ENCODE measurements at places on chromosomes 11 and 22. TPM values are rescaled to one million over a fixed set of nuclear protein-coding genes. Genes with fewer than 3 reads are reported as not detected.
A peak's percentile ranks its signal among the peaks of the same experiment; 100 is the strongest.

DNA sequence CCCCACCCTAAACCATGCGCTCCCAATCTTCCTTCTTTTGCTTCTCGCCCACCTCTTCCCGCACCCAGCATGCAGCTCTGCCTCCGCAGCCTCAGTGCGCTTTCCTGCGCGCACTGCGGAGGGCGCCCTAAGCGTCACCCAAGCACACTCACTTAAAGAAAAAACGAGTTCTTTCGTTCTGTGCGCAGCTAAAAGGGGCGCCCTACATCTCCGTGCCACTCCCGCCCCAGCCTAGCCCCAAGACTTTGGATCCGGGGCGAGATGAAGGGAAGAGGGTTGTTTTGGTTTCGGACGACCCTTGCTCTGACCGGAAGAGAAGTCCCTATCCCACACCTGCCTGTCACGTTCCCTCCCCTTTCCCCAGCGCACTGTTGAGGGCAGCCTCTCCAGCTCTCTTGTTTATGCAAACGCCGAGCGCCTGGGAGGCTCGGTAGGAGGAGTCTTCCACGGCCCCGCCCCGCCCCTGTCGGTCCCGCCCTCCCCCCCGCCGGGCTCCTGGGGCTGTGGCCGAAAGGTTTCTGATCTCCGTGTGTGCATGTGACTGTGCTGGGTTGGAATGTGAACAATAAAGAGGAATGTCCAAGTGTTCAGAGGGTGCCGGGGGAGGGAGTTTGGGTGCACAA is 5.3 kb downstream of the VSIG2 start:
- peak; percentile 65 for DNase-seq

DNA sequence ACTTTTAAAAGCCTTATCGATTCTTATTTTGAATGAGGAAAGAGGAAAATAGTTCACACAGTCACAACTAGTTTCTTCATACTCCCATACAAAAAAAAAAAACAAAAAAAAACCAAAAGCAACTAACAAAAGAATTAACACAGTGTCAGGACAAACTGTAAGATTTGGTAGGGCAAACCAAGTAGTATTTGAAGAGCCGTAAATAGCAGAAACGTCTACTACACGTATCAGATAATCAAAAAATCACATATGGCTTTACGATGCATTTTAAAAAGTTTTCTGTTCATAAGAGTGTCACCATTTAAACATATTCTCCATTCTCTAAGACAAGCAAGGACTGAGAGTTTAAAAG is 2.3 kb downstream of the PICALM start:
- DNase-seq: no peak

GRCh38 chr11:72140661-72141060 is 5.1 kb downstream of the FOLR3 start:
- no peak for DNase-seq

DNA sequence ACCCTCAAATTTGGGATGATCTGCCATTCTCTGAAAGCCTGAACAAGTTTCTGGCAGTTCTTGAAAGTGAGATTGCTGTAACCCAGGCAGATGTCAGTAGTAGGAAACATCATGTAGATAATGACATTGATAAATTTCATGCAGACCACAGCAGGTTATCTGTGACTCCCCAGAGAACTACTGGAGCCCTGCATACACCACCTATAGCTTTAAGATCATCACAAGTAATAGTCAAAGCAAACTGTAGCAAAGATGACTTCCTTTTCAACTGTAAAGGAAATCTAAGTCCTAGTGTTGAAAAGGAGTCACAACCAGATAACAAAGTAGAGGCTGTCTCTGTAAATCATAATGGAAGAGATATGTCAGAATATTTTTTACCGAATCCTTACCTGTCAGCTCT is 31.0 kb downstream of the DDIAS start:
- DNase-seq: no peak

GRCh38 chr11:34006876-34007275 is 44.7 kb upstream of the CAPRIN1 start:
- no peak for DNase-seq

DNA sequence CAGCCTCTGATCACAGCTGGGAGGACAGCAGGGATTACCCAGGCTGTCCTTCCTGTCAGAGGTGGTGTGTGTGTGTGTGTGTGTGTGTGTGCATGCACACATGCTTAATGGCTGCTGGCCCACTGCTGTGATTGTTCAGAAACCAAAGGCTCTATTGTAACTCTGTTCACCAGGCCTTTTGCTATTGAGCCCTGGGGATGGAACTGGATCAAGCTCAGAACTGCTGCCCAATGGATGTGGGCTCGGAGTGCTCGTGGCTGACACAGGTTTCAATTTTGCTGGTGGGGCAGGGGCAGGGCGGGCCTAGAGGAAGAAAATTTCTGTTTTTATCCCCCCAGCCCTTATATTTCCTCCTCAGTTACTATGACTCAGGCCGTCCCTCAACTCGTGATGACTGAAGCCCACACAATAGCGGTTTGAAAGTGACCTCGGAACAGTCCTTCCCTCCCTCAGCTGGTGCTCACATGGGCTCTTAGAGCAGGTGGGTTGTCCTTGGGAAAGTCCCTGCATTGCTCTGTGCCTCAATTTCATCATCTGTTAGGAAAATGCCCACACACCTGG is 359.3 kb downstream of the TENM4 start:
- DNase-seq: no peak

DNA sequence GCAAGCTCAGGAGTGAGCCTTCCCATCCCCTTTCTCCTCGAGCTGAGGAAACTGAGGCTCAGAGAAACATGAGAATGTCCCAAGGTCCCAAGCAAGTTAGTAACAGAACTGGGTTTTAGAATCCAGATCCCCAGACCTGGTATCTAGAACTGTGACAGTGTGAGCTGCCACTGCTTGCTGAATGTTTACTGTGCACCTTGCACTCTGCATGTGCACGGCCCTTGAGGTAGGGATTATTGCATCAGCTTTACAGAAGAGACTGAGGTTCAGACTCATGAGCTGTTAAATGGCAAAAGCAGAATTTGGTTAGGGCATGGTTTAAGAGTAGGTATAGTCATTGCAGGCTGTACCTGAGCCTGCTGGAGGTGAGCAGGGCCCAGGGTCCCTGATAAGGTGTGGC is 3.8 kb upstream of the MPPED1 start:
- no peak for DNase-seq

GRCh38 chr22:29218758-29219408 is 13.2 kb downstream of the EMID1 start:
- DNase-seq: no peak

DNA sequence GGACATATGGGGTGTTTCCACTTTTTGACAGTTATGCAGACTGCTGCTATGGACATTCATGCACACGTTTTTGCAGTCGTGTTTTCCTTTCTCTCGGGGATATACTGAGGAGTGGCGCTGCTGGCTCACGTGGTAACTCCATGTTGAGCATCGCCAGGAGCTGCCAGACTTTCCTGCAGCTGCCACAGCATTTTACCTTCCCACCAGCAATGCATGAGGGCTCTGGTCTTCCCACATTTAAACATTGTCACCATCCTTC is 95.4 kb downstream of the TBC1D22A start:
- DNase-seq: no peak

DNA sequence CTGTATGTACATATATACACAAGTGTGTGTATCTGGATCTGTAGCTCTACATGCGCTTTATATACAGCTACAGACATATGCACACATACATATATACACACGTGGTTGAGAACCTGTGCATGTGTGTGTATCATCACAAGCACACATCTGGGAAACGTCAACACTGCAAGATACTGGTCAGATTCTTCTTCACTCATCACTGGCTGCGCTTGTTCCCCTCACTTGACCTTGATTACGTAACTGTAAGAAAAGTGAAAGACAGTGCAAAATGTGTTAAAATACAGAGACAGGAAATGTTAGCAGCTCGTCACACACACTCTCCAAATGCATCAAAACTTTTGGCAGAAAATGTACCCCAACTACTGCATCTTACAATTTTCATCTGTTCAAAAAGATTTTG is 51.9 kb upstream of the MN1 start:
- DNase-seq: no peak

DNA sequence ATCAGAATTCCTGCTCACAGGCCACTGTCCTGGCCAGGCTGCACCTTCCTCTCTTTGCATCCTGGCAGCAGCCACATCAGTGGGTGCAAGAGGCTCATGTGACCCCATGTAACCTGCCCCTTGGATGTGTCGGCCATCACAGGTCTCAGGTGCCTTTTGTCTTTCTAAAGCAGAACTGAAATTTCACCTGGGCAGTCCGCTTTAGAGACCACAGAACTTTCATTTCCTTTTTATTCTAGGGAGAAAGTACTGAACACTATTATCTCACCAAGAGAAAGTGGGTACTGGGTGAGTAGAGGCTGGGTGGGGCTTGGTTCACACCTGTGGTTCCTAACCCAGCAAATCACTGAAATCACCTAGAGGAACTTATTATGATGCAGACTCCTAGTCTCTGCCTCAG is 51.7 kb upstream of the NUP160 start:
- DNase-seq: no peak

DNA sequence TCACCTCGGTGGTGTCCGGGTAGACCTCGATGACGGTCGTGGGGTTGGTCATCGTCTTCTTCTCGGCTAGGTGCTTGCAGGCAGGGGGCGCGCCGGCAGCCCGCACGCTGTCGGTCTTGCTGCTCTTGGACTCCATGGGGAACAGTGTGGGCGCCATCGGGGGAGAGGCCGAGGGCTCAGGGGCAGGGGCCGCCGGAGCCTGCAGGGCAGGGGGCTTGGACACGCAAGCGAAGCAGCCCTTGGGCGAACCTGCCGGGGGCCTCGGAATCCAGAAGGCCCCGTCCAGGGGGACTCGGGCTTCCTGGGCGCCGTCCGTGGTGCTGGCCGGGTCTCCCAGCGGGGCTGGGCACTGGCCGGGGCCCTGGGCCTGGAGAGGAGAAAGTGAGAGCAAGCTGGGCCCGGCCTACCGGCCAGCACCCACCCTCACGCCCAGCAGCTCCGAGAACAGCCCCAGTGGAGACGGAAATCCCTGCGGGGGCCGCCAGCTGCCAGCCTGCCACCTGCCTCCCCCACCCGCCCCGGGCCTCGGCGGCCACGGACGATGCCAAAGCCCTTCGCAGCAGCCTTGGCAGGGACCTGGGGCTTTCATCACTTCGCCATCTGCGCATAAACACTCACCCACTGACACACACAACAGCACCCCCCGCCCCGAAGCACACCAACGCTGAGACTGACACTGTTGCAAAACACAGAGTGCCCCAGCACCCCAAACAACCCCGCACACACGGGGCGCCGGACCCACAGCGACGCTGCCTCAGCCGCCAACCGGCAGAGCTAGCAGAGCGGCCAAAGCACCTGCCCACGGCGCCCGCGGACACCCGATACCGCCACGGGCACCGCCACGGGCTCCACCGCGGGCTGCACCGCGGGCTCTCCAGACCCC is 2.4 kb downstream of the IFITM10 start:
- DNase-seq: no peak

- DNase-seq: no peak
Measured at GRCh38 chr22:27197052-27197451, 539.7 kb downstream of the MIAT start.

- DNase-seq: no peak
Measured at GRCh38 chr11:83566950-83567349, 280.8 kb upstream of the CCDC90B start.

DNA sequence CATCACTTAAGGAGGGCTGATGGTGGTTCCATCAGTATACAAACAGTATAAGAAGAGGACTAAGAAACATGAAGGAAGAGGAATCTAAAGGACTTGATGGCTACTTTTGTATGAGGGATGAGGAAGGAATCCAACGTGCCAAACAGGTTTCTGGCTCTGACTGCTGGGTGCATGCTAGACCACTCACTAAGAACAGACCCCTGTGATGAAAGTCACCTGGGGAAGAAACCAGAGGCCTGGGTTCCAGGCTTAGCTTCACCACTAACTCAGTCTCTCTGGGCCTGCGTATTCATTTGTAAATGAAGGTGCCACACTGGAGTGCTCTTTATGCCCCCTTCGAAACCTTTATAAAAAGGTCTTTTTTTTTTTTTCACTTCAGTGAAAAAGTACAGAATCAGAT is 55.1 kb downstream of the AAMDC start:
- no peak for DNase-seq

DNA sequence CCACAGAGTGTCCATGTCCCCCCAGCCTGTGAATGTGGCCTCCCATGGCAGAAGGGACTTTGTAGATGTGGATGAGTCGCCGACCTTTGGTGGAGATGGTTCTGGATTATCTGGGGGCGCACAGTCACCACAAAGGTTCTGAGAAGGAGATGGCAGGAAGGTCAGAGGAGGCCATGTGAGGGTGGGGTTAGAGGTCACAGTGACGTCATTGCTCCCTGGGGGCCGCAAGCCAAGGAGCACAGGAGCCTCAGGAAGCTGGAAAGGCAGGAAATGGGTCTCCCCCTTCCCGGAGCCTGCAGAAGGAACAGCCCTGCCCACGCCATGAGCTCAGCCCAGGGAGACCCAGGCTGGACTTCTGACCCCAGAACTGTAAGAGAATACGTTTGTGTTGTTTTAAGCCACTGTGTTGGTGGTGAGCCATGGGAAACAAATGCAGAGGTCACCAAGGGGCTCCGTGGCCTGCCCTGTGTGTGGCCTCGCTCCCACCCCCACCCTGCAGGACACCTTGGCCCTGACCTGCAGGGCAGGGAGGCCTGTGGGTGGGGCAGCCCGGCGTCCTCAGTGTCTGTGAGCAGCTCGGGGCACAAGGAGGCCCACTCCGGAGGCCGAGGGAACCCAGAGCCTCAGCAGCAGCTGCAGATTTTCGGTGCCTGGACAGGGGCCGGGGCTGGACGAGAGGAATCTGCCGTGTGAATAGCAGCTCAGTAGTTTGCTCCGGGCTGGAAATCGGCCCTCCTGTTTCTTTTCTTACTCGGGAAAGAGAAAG is 32.1 kb downstream of the GRAMD4 start:
- no peak for DNase-seq

- DNase-seq: no peak
Measured at GRCh38 chr11:43576803-43577521, 103.6 kb upstream of the HSD17B12 start.

- no peak for DNase-seq
Measured at GRCh38 chr22:47194476-47195155, 432.2 kb downstream of the TBC1D22A start.

GRCh38 chr11:62918531-62918930 is 2.6 kb downstream of the CHRM1 start:
- no peak for DNase-seq

GRCh38 chr11:61954851-61955421 is 4.8 kb downstream of the BEST1 start:
- no peak for DNase-seq

DNA sequence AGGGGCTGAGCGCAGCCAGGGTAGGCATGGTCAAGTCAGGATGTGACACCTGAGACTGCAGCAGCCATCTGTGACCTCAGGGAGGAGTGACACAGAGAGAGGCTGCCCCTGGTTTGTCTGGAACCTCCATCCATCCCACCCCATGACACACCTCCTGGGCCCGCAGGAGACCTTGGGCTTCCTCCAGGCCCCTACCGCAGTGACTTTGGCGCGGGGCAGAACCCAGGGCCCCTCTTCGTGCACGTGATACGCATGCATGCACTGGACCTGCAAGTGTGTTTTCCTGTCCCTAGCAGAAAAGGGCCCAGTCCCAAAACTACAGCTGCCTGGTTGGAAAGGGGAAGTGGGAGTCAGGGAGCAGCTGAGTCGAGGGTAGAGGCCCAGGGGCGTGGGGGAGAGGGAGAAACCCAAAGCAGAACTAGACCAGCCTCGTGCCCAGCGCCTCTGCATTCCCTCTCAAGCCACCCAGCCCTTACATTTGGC is 7.9 kb upstream of the CYTH4 start:
- DNase-seq: no peak

FADS3 gene
- 19.3 TPM for polyA plus RNA-seq

NCAM1 gene
- 0.68 TPM for polyA plus RNA-seq

KCNE3 gene
- 2.1 TPM for polyA plus RNA-seq

JOSD1 gene
- 27.8 TPM for polyA plus RNA-seq

MUC5B gene
- polyA plus RNA-seq: 0.02 TPM

CARD16 gene
- polyA plus RNA-seq: 75.7 TPM

APLNR gene
- 1.2 TPM for polyA plus RNA-seq

CSKMT gene
- 64.6 TPM for polyA plus RNA-seq

PRRG4 gene
- 14.4 TPM for polyA plus RNA-seq

MUC2 gene
- under 0.01 TPM for polyA plus RNA-seq

APOA5 gene
- 0.07 TPM for polyA plus RNA-seq
